ENCODE measurements at places on chromosomes 2 and 18. TPM values are rescaled to one million over a fixed set of nuclear protein-coding genes. Genes with fewer than 3 reads are reported as not detected.

- no peak for DNase-seq
These were observed 476.5 kb upstream of the TRIB2 start for GRCh38 chr2:12240206-12240605.

DNA sequence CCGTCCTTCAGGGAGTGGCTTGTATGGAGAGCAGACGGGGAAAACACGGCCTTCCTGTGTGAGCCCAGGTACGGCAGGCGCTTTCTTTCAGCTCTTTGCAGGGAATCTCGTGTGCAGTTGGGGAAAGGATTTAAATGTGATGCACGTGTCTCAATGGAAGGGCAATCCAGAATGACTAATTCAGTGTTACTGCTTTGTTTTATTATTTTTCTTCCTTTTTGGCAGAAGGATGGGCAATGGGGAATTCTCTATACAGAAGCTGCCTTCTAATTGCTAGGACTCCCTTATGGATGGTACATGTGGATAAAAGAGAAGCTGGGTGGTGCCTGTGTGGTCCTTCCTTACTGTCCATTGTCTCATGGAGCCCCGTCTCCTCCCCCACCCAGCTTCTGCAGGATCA, 107.4 kb downstream of the WDSUB1 start:
- no peak for DNase-seq

- no peak for DNase-seq
These were observed 173.5 kb downstream of the ALK start for GRCh38 chr2:29747786-29748470.

- no peak for DNase-seq
These were observed 88.0 kb downstream of the C1D start for GRCh38 chr2:67974559-67975430.

GRCh38 chr18:62717169-62717924, 2.0 kb downstream of the PHLPP1 start:
- DNase-seq = no peak

GRCh38 chr2:236656721-236657120, 87.1 kb downstream of the ACKR3 start:
- DNase-seq = peak; percentile 54

DNA sequence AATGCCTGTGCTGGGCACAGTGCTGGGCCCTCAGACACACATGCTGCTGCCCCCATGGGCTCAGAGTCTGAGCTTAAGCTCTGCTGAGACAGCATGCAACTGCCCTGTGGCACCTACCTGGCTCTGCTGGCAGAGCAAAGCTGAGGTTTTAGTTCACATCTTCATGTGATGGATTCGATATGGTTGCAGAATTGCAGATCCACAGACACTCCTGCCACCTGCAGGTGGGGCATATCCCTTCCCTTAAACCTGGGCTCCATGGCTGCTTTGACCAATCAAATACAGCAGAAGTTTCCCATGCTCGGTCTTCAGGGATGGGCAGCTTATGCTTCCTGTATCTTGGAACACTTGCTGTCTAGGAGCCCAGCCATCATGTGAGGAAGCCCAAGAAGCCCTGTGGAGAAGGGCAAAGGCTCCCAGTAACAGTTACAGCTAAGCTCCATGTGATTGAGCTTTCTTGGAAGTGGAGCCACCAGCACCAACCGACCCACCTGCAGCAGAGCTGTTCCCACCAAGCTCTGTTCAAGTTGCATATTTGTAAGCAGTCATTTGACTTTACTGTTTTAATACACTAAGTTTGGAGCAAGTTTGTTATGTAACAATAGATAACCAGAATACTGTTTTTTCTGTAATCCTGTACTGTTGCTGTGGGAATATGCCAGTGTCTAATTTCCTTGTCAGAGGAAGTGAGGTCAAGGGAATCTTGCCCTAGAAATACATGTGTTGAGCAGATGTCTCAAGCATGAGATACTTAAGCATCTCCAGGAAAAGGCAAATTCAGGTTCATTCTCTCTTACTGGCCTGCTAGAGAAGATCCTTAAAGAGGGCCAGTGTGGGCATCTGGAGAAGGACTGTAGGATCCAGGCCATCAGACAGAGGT, 79.3 kb downstream of the SH3RF3 start:
- no peak for DNase-seq

- no peak for DNase-seq
These were observed 3.9 kb upstream of the KLHL29 start for GRCh38 chr2:23381084-23381483.

DNA sequence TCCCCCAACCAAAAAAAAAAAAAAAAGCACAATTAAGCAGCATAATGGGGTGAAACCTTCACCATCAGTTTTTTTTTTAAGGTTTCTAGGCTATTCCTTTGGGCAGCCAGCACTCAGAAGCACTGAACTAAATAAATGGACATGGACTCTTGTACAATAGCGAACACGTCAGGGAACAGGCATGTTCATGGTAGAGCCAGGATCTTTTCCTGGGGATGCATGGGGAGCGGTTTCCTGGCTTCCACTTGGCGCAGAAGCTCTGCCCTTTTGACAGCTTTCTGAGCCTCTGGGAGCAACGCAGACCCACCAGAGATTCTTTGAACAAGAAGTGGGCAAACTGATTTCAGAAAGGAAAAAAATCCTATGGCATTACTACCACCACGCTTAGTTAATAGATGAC, 35.0 kb downstream of the ALPK2 start:
- DNase-seq = no peak

The TFCP2L1 gene
- not detected for total RNA-seq

The PLEKHH2 gene
- total RNA-seq = 17.4 TPM

The GALNT3 gene
- total RNA-seq = 3.2 TPM

The IRS1 gene
- total RNA-seq = 20.0 TPM

The PAX3 gene
- total RNA-seq = 2.3 TPM

The PLB1 gene
- total RNA-seq = 0.64 TPM

The SLC40A1 gene
- 11.4 TPM for total RNA-seq

The FLACC1 gene
- total RNA-seq = 2.1 TPM

The HJURP gene
- 7.9 TPM for total RNA-seq
